T-helper 2 cell (primary cell): ENCODE measurements at places on chromosomes 16 and 17.

DNA sequence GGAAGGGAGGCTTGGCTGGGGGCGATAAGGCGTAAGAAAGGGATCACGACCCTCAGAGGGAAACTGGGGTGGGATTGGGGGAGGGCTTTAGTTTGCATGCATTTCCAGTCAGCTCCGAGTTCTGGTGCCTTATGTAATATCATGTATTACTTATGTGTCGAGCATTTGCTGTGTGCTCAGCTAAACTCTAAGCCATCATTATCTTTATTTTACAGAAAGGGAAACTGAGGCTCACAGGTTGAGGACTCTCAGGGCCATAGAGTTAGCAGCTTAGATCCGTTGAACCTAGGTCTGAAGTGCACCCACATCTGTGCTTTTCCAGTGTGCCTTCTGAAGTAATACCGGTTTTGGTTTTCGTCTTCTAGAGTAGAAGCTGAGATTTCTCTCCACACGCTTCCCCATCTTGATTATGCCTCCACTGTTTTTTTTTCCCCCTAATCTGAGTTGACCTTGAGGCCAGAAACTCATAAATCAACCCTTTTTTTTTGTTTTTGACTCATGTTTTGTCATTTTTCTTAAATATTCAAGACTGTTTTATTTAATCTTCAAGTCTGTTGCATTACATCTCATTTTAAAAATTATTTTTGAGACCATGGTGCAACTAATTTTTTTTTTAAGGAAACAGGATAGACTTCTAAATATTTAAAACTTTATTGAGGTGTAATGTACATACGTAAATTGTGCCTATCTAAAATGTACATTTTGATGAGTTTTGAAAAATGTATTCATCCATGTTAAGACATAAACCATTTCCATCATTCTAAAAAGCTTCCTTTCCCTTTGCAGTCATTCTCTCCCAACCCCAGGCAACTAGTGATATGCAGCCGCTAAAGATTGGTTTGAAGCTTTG is 741 bp downstream of the CYB5B start:
- no peak for DNase-seq

GRCh38 chr17:965311-965989 is 14.1 kb downstream of the NXN start:
- DNase-seq, result no peak

GRCh38 chr16:66369055-66369592 is 2.6 kb downstream of the CDH5 start:
- DNase-seq, result no peak

- no peak for DNase-seq
Observed at GRCh38 chr16:75195811-75196790, 10.9 kb downstream of the CTRB2 start.

DNA sequence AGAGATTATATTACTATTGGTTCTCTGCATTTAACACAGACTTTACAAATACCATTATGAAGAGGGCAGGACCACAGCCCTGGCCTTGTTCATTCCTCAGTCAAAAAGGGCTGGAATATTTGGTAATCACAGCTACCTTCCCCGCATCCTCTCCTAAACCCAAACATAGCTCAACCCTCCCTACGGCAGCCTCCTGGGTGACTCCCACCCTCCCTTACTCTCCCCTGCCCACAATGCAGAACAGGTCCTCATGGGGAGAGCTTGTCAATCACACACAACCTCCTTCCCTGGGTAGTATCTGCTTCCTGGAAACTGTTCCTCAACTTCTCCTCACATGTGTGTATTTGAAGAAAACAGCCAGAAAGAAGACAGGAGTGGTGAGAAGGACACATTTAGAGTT is 224.2 kb downstream of the C16orf78 start:
- DNase-seq, result no peak
